Uterine smooth muscle cell (primary cell): ENCODE measurements at places on chromosomes 1 and 21. TPM values are rescaled to one million over a fixed set of nuclear protein-coding genes. Genes with fewer than 3 reads are reported as not detected.

The ZNF683 gene
- total RNA-seq: not detected in 2 replicates

The TPTE gene
- total RNA-seq: not detected in 2 replicates

The OVAAL gene
- not detected in 2 replicates for total RNA-seq

The MIXL1 gene
- 0.12 TPM in 1 of 2 replicates, not detected in the other for total RNA-seq

The HJV gene
- not detected in 2 replicates for total RNA-seq

The SLC35F3 gene
- 0.12 and 0.22 TPM in 2 replicates for total RNA-seq

The UTS2 gene
- total RNA-seq: 0.12 TPM in 1 of 2 replicates, not detected in the other

The GPA33 gene
- total RNA-seq: not detected in 2 replicates

The ASPM gene
- total RNA-seq: 25.4 and 108 TPM in 2 replicates

The SPATA45 gene
- total RNA-seq: not detected in 2 replicates

The MTOR gene
- total RNA-seq: 37.5 and 49.4 TPM in 2 replicates

The KLF17 gene
- total RNA-seq: under 0.01 TPM in 2 replicates

The OLFM3 gene
- total RNA-seq: not detected in 2 replicates

The KRTAP10-12 gene
- total RNA-seq: not detected in 2 replicates

The TMEM269 gene
- under 0.01 and 0.12 TPM in 2 replicates for total RNA-seq

The SPRR2E gene
- not detected in 2 replicates for total RNA-seq

The C1orf141 gene
- total RNA-seq: not detected in 2 replicates

The MXRA8 gene
- 203 and 230 TPM in 2 replicates for total RNA-seq

The SLAMF6 gene
- total RNA-seq: not detected in 2 replicates

The COL9A2 gene
- 0.55 and 1.00 TPM in 2 replicates for total RNA-seq

The S100A16 gene
- total RNA-seq: 242 and 566 TPM in 2 replicates

The ADGRL4 gene
- 3.7 and 6.2 TPM in 2 replicates for total RNA-seq

The CYP4Z1 gene
- total RNA-seq: not detected in 2 replicates

The HSD3B2 gene
- total RNA-seq: not detected in 2 replicates

The ZBTB8A gene
- total RNA-seq: 6.8 and 9.1 TPM in 2 replicates

The KRTAP11-1 gene
- not detected in 2 replicates for total RNA-seq

The ADGRL2 gene
- 9.6 and 14.6 TPM in 2 replicates for total RNA-seq

The RXRG gene
- not detected in 2 replicates for total RNA-seq

The CD247 gene
- not detected in 2 replicates for total RNA-seq

The CRABP2 gene
- total RNA-seq: 17.0 and 21.5 TPM in 2 replicates

The DCDC2B gene
- 0.12 TPM in 1 of 2 replicates, not detected in the other for total RNA-seq

The OR2L5 gene
- total RNA-seq: under 0.01 and 0.12 TPM in 2 replicates

The RNF187 gene
- total RNA-seq: 75.5 and 148 TPM in 2 replicates

The FAM167B gene
- total RNA-seq: 0.44 and 0.50 TPM in 2 replicates

The RGSL1 gene
- total RNA-seq: not detected in 2 replicates

The TRIM17 gene
- total RNA-seq: 0.25 and 0.33 TPM in 2 replicates

The RABGGTB gene
- total RNA-seq: 114 and 163 TPM in 2 replicates

The S100A3 gene
- total RNA-seq: 2.2 and 3.3 TPM in 2 replicates

The ZMPSTE24 gene
- total RNA-seq: 83.4 and 93.2 TPM in 2 replicates

The LPAR3 gene
- total RNA-seq: 16.7 and 24.3 TPM in 2 replicates

The AMPD1 gene
- not detected in 2 replicates for total RNA-seq

The CNTN2 gene
- 0.12 TPM in 1 of 2 replicates, not detected in the other for total RNA-seq

The RGL1 gene
- 18.0 and 19.5 TPM in 2 replicates for total RNA-seq

The CFHR2 gene
- total RNA-seq: not detected in 2 replicates

The AGBL4 gene
- total RNA-seq: not detected in 2 replicates

The ZRANB2 gene
- 59.4 and 63.9 TPM in 2 replicates for total RNA-seq

The RORC gene
- not detected in 2 replicates for total RNA-seq

The RCSD1 gene
- not detected in 2 replicates for total RNA-seq

The GPR25 gene
- not detected in 2 replicates for total RNA-seq

The MMP23B gene
- total RNA-seq: 1.2 and 4.7 TPM in 2 replicates

The AVPR1B gene
- not detected in 2 replicates for total RNA-seq

The OR10J1 gene
- 0.25 TPM in 1 of 2 replicates, not detected in the other for total RNA-seq

The TRIM58 gene
- total RNA-seq: 0.37 and 0.66 TPM in 2 replicates

The SLC22A15 gene
- 8.2 and 20.7 TPM in 2 replicates for total RNA-seq

The FCRL6 gene
- not detected in 2 replicates for total RNA-seq

The CASQ2 gene
- total RNA-seq: not detected in 2 replicates

The FAM151A gene
- total RNA-seq: not detected in 2 replicates

The GIPC2 gene
- total RNA-seq: 0.11 and 0.12 TPM in 2 replicates

The TACSTD2 gene
- total RNA-seq: 0.11 and 0.12 TPM in 2 replicates
